Activated B cell treated with CpG ODN at 0.5 μM for 24 hours (primary cell): ENCODE measurements at places on chromosomes 4 and X. TPM values are rescaled to one million over a fixed set of nuclear protein-coding genes. Genes with fewer than 3 reads are reported as not detected.

DNA sequence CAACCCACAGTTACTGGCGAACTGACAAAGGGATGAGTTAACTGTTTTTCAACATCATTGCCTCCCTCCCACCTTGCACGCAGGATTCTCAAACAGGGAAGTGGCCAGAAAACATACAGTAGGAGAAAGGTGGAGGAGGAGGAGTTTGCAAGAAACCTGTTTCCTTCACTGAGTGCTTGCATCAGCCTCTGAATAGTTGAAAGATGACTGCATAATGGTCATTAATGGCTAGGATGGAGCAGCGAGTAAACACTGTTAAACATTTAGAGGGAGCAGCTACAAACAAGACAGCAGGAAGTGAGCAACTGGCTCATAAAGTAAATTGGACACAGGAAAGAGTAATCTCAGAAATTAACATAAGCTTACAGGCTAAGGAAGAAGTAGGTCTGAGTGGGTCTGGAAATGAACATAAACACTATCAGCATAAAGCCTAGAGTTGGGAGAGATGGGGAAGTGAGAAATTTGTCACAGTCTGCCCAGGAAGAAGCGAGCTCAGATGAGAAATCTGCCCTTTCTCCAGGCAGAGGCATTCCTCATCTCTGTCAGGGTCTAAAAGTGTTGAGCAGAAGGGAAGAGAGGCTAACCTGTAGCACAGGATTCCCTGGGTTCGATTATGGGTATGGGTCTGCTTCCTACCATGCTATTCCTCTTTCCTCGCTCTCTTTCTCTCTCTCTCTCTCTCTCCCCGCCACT lies 38.6 kb downstream of the TRPC5OS start:
- H3K4me3 ChIP-seq, result no peak overlapping the region
- DNase-seq, result no peak
- H3K4me1 ChIP-seq, result no peaks in the 10 kb centered on the region

- H3K27me3 ChIP-seq, result no peaks in the 10 kb centered on the region
- H3K36me3 ChIP-seq, result no peaks in the 10 kb centered on the region
- no peak for DNase-seq
Measured at GRCh38 chr4:94940520-94940908, 182.8 kb downstream of the BMPR1B start.

DNA sequence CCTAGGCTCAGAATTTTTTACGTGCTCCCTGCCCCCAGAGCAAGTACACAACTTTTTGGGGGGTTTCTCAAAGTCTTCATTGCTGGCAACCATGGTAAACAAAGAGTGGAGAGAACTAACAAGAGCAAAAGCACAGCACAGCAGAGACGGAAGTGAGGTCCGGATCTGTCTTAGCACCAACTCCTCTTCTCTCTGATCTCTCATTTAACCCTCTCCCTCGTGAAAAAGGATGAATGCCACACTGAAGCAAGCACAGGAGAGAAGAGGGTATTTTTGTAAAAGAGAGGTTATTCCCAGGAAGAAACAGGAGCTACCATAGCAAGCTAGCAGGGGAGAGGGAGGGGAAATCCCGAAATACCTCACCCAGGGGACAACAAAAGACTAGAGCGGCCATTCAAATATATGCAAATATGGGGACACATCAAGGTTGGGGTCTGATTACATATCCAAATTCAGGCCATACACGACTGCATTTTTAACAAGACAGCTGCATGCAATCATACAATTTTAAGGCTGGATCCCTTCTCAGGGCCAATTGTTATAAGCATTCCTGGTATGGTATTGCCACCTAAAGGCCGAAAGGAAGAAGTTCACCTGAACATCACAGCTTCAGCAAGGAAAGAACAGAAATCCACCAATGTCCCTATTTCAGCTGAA lies 46.6 kb downstream of the CD40LG start:
- H3K4me3 ChIP-seq, result peak overlapping the region; percentile 53
- H3K27ac ChIP-seq, result peak overlapping the region; percentile 90
- no peaks in the 10 kb centered on the region for H3K27me3 ChIP-seq
- H3K4me1 ChIP-seq, result peaks cover 45% of the 10 kb centered on the region

- H3K27me3 ChIP-seq, result no peaks in the 10 kb centered on the region
- H3K4me1 ChIP-seq, result peaks cover 94% of the 10 kb centered on the region
- H3K27ac ChIP-seq, result peak overlapping the region; percentile 86
- H3K36me3 ChIP-seq, result peaks cover 82% of the 10 kb centered on the region
- peak overlapping the region; percentile 52 for H3K4me3 ChIP-seq
Measured at GRCh38 chr4:101993002-101993841, 202.7 kb downstream of the BANK1 start.

GRCh38 chrX:2627272-2627867 lies 63.7 kb upstream of the CD99 start:
- H3K27ac ChIP-seq, result peak overlapping the region; percentile 30
- DNase-seq, result no peak
- peaks cover 43% of the 10 kb centered on the region for H3K4me1 ChIP-seq

- no peak overlapping the region for H3K27ac ChIP-seq
- no peaks in the 10 kb centered on the region for H3K27me3 ChIP-seq
- no peaks in the 10 kb centered on the region for H3K4me1 ChIP-seq
- no peaks in the 10 kb centered on the region for H3K36me3 ChIP-seq
- no peak overlapping the region for H3K4me3 ChIP-seq
Measured at GRCh38 chrX:55210931-55211677, 9.0 kb upstream of the PAGE5 start.

DNA sequence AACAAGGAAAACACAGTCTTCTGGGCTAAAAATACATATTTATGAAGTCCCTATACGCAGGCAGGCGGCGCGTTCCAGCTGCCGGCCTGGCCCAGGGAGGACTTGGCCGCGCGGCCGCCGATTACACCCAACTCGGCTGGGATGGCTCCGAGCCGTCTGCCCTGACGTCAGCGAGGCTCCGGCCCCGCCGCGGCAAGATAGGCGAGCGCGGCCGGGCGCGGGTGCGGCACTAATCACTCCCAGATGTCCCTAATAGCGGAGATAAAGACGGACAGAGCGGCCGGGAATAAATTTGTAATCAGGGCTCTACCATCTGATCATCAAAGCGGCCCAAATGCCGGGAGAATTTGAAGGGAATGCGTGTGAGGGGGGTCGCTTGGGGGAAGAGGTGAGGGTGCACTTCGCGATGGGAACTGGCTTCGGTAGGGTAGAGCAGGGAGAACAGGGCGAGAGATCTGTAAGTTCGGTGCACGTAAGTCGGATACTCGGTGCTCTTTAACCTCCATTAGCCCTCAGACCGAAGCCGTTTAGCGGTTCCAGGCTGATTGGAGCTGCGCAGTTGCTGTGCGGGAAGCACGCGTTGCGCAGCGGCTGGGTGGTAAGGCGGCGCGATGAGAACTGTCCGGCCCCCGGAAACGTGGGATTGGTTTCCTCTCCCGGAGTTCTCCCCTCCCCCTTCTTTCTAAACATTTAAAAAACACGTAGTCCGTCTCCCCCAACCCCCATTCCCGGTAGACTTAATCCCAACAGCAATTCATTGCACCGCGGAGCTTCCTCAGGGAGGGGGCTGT lies 7.7 kb downstream of the HAND2 start:
- H3K27me3 ChIP-seq, result peaks cover 86% of the 10 kb centered on the region
- H3K4me3 ChIP-seq, result peak overlapping the region; percentile 28
- DNase-seq, result no peak
- H3K27ac ChIP-seq, result no peak overlapping the region
- no peaks in the 10 kb centered on the region for H3K36me3 ChIP-seq

DNA sequence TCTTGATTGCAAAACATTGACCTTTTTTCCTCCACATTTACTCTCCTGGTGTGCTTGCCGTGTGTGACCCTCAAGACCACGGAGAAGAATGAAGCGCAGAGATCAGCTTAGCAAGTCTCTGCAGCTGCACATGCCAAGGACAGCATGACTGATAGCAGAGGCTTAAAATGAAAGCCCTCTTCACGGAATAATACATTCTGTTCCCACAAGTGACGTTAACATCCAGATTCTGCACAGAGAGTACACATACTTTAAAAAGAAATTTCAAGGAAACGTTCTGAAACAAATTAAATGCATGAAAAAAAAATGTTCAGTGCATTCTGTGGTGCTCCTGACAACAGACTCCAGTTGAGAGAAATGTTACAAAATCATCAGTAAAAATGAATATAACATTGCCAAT lies 60.9 kb downstream of the SLC7A11 start:
- no peak overlapping the region for H3K4me3 ChIP-seq
- no peaks in the 10 kb centered on the region for H3K36me3 ChIP-seq
- no peak overlapping the region for H3K27ac ChIP-seq
- no peak for DNase-seq
- peaks cover 3% of the 10 kb centered on the region for H3K27me3 ChIP-seq

DNA sequence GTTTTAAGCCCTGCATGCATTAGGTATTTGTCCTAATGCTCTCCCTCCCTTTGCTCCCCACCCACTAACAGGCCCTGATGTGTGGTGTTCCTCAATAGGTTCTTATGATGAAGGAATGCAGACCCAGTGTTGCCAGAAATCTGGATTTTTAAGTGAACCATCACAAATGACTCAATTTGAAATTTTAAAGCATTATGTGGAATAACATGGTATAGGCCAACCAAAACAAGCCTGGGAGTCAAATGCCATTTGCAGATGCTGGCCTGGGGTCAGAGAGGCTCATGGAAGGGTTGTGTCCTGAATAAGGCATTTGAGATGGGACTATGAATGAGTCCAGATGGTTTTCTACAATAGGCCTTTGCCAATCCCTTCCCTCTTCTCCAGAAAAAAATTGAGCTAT lies 179.6 kb downstream of the SHROOM3 start:
- H3K4me3 ChIP-seq, result no peak overlapping the region
- H3K4me1 ChIP-seq, result no peaks in the 10 kb centered on the region
- no peaks in the 10 kb centered on the region for H3K36me3 ChIP-seq
- H3K27me3 ChIP-seq, result peaks cover 10% of the 10 kb centered on the region
- no peak for DNase-seq
- H3K27ac ChIP-seq, result no peak overlapping the region

DNA sequence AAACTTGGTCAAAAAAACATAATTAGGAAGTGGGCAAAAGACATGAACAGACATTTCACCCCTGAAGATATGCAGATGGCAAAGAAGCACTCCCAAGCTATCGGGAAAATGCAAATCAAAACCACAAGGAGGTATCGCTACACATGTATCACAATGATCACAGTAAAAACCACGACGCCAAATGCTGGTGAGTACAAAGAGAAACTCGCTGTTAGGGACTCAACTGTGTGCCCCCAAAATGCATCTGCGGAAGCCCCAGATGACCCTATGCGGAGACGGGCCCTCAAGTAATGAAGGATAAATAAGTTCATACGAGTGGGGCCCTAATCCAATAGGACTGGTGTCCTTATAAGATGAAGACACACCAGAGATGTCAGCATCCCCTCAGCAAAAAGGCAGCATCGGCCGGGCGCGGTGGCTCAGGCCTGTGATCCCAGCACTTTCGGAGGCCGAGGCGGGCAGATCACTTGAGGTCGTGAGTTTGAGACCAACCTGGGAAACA lies 10.2 kb downstream of the GAK start:
- no peak for DNase-seq
- H3K27ac ChIP-seq, result peak overlapping the region; percentile 92
- H3K4me1 ChIP-seq, result peaks cover 84% of the 10 kb centered on the region
- peaks cover 17% of the 10 kb centered on the region for H3K36me3 ChIP-seq
- no peaks in the 10 kb centered on the region for H3K27me3 ChIP-seq
- peak overlapping the region; percentile 78 for H3K4me3 ChIP-seq

- H3K36me3 ChIP-seq, result no peaks in the 10 kb centered on the region
- H3K27me3 ChIP-seq, result no peaks in the 10 kb centered on the region
- no peaks in the 10 kb centered on the region for H3K4me1 ChIP-seq
Measured at GRCh38 chrX:106863697-106864096, 39.4 kb downstream of the RIPPLY1 start.

DNA sequence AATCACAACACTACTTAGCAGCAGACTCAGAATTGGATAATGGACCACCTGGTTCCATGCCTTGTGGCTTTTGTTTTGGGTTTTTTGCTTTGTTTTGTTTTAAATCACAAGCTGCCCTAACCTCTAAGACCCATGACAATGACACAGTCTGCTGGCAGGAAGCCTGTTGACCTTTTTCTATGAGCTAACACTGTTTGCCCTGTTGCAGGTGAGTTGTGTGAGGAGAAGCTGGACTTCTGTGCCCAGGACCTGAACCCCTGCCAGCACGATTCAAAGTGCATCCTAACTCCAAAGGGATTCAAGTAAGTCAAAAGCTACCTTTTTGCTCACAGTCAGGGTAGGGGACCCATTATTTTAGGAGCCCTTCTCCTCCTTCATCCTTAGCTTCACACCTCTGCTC lies 110.8 kb upstream of the PACRGL start:
- H3K4me1 ChIP-seq, result no peaks in the 10 kb centered on the region
- no peak for DNase-seq
- no peak overlapping the region for H3K27ac ChIP-seq
- no peaks in the 10 kb centered on the region for H3K27me3 ChIP-seq
- H3K4me3 ChIP-seq, result no peak overlapping the region
- H3K36me3 ChIP-seq, result no peaks in the 10 kb centered on the region

DNA sequence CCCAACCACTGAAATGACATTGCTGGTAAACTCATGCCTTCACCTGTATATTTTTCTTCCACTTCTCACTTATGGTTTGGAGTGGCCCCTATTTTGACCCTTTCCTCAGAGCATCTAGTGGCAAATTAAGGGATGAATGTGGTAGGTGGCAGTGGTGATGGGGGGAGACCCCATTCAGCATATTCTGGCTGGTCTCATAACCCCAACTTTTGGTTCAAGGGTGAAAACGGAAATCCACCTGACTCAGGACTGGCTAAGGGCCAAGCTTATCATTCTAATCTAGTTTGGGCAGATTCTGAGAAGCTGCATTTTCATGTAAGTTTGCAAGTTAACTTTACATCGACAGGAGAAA lies 47.0 kb upstream of the NSUN7 start:
- H3K27me3 ChIP-seq, result no peaks in the 10 kb centered on the region
- DNase-seq, result no peak

DNA sequence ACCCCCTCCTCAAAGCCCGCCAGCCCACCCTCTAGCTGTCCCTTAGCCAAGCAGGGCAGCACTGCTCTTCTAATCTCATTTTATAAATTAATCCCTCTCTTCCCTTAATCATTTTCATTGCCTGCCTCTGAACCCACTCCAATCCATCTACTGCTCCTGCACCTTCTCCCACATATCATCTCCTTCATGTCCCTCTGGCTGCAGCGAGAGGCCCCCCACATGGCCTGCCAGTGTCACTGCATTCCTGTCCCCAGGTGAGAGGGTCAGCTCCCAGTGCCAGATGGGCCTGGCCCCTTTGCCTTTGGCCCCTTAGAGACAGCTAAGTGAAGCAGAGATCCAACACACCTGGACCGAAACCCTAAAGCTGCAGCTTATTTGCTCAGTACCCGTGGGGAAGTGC lies 79.4 kb downstream of the PJA1 start:
- no peaks in the 10 kb centered on the region for H3K4me1 ChIP-seq
- H3K36me3 ChIP-seq, result no peaks in the 10 kb centered on the region
- no peak for DNase-seq
- H3K27ac ChIP-seq, result no peak overlapping the region
- no peak overlapping the region for H3K4me3 ChIP-seq

The NXF2B gene
- total RNA-seq, result not detected in 2 replicates

The VAMP7 gene
- total RNA-seq, result 23.3 and 25.7 TPM in 2 replicates

The MAGEA10 gene
- not detected in 2 replicates for total RNA-seq

The NR3C2 gene
- total RNA-seq, result 3.9 and 4.5 TPM in 2 replicates

The DCAF12L1 gene
- total RNA-seq, result not detected in 2 replicates

The OPRPN gene
- not detected in 2 replicates for total RNA-seq

The FGD1 gene
- not detected in 2 replicates for total RNA-seq

The PNMA5 gene
- 0.27 TPM in 1 of 2 replicates, not detected in the other for total RNA-seq

The HMGB3 gene
- 1.7 and 2.5 TPM in 2 replicates for total RNA-seq

The TBX22 gene
- not detected in 2 replicates for total RNA-seq

The NAP1L3 gene
- total RNA-seq, result 0.20 and 0.32 TPM in 2 replicates

The FRMPD4 gene
- total RNA-seq, result not detected in 2 replicates

The ACE2 gene
- not detected in 2 replicates for total RNA-seq

The KCTD8 gene
- total RNA-seq, result not detected in 2 replicates
